Osteocyte (in vitro differentiated cells): ENCODE measurements at places on chromosomes 7 and 10. TPM values are rescaled to one million over a fixed set of nuclear protein-coding genes. Genes with fewer than 3 reads are reported as not detected.

SRRM3 gene
- total RNA-seq = 0.46 and 0.71 TPM in 2 replicates

LRRC17 gene
- total RNA-seq = 12.4 and 12.5 TPM in 2 replicates

GPR15LG gene
- total RNA-seq = not detected in 2 replicates

ELAPOR2 gene
- 23.6 and 25.7 TPM in 2 replicates for total RNA-seq

LRRC72 gene
- not detected in 2 replicates for total RNA-seq

PTF1A gene
- total RNA-seq = not detected in 2 replicates

DNA sequence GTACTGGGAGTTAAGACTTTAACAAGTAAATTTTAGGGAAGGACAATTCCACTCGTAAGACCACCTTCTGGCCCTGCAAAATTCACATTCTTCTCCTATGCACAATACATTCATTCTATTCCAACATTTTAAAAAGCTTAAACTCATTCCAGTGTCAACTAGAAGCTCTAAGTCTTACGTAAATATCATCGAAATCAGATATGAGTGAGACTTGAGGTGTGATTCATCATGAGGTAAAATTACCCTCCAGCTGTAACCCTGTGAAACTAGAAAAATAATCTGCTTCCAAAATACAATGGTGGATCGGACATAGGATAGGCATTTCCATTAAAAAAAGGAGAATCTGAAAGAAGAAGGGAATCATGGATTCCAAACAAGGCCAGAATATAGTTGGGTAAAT lies 370.3 kb downstream of the CDC14C start:
- no peak overlapping the region for H3K4me3 ChIP-seq
- no peaks in the 10 kb centered on the region for H3K36me3 ChIP-seq

- no peak overlapping the region for H3K4me3 ChIP-seq
- no peaks in the 10 kb centered on the region for H3K27me3 ChIP-seq
- peaks cover 56% of the 10 kb centered on the region for H3K36me3 ChIP-seq
- no peak overlapping the region for H3K27ac ChIP-seq
- no peak for DNase-seq
- no peaks in the 10 kb centered on the region for H3K4me1 ChIP-seq
Measured at GRCh38 chr10:35532141-35532540, 73.0 kb upstream of the GJD4 start.

- H3K4me1 ChIP-seq = peaks cover 30% of the 10 kb centered on the region
- H3K27ac ChIP-seq = no peak overlapping the region
- no peaks in the 10 kb centered on the region for H3K27me3 ChIP-seq
- no peak for DNase-seq
Measured at GRCh38 chr10:110273474-110273873, 31.2 kb downstream of the SMNDC1 start.

GRCh38 chr7:128192497-128193142 lies 48.5 kb upstream of the LEP start:
- H3K27me3 ChIP-seq = peaks cover 45% of the 10 kb centered on the region
- no peaks in the 10 kb centered on the region for H3K4me1 ChIP-seq
- no peak overlapping the region for H3K27ac ChIP-seq
- no peaks in the 10 kb centered on the region for H3K36me3 ChIP-seq
- DNase-seq = no peak
- no peak overlapping the region for H3K4me3 ChIP-seq

- no peak overlapping the region for H3K27ac ChIP-seq
- H3K4me3 ChIP-seq = no peak overlapping the region
- H3K27me3 ChIP-seq = no peaks in the 10 kb centered on the region
- no peak for DNase-seq
- H3K36me3 ChIP-seq = no peaks in the 10 kb centered on the region
Measured at GRCh38 chr10:11110539-11110938, 92.9 kb downstream of the CELF2 start.

- peaks cover 5% of the 10 kb centered on the region for H3K4me1 ChIP-seq
- no peaks in the 10 kb centered on the region for H3K36me3 ChIP-seq
- no peak within 1 kb of the TSS for H3K27ac ChIP-seq
- peak within 1 kb of the TSS; percentile 31 for H3K4me3 ChIP-seq
Measured at GRCh38 chr7:50304129-50304910, at the start of gene IKZF1. Gene IKZF1 (plus strand): TSS chr7:50304716. CDS start chr7:50319062, 14,346 bp downstream.

DNA sequence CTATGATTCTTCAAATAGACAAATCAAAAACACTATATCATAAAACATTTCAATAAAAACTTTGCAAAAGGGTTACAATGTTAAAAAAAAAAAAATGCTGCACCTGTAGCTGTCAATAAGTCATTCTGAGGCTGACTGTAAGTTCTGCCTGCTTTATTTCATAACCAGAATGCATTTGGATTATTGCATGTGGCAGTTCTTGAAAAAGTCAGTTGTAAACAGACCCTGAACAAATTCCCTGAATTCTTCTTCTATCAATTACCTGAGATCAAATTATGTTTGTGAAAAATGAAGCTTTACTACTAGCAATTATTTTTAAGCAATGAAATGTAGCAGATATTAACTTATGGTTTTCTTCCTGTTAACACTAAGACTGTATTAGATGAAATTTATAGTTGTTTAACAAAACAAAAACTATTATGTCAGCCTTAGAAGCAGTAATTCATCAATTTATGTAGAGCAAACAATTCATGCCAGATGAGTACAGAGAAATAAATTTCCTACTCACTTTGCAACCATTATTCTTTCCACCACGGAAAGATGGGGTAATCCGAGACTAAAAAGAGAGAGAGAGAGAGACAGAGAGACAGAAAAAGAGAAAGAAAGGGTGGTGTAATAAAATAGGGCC lies 107.8 kb downstream of the SFMBT2 start:
- no peaks in the 10 kb centered on the region for H3K4me1 ChIP-seq
- H3K27me3 ChIP-seq = no peaks in the 10 kb centered on the region
- DNase-seq = no peak
- H3K27ac ChIP-seq = no peak overlapping the region
- H3K36me3 ChIP-seq = no peaks in the 10 kb centered on the region
- no peak overlapping the region for H3K4me3 ChIP-seq

- no peak overlapping the region for H3K27ac ChIP-seq
- H3K4me3 ChIP-seq = no peak overlapping the region
- peaks cover 2% of the 10 kb centered on the region for H3K36me3 ChIP-seq
- no peak for DNase-seq
Measured at GRCh38 chr10:31876652-31877352, 51.8 kb downstream of the ARHGAP12 start.

GRCh38 chr7:55420530-55420929 lies 55.4 kb downstream of the LANCL2 start:
- H3K4me1 ChIP-seq = peaks cover 6% of the 10 kb centered on the region
- H3K36me3 ChIP-seq = peaks cover 6% of the 10 kb centered on the region
- H3K27me3 ChIP-seq = no peaks in the 10 kb centered on the region
- H3K4me3 ChIP-seq = no peak overlapping the region
- no peak for DNase-seq

- H3K27me3 ChIP-seq = no peaks in the 10 kb centered on the region
- no peak overlapping the region for H3K4me3 ChIP-seq
- H3K4me1 ChIP-seq = no peaks in the 10 kb centered on the region
- H3K27ac ChIP-seq = no peak overlapping the region
- H3K36me3 ChIP-seq = no peaks in the 10 kb centered on the region
Measured at GRCh38 chr10:129784891-129785290, 179.2 kb downstream of the EBF3 start.

DNA sequence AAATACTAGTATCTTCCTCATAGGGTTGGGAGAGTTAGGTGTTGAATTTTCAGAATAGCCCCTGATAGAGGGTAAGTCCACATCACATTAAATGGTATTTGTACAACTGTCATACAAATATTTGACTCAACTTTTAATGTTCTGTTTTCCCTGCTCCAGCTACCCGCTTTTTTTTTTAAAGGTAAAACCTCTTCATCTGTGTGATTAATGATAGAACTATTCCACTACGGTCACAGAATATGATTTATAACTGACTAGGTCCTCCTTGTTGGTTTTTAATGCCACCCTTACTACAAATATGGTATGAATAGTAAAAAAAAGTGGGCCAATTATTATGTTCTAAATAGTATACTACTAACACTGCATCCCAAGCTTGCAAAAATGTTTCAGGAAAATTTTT lies 15.6 kb upstream of the NRP1 start:
- peaks cover 3% of the 10 kb centered on the region for H3K36me3 ChIP-seq
- H3K4me3 ChIP-seq = no peak overlapping the region
- peaks cover 22% of the 10 kb centered on the region for H3K4me1 ChIP-seq
- no peaks in the 10 kb centered on the region for H3K27me3 ChIP-seq
- no peak for DNase-seq

- H3K36me3 ChIP-seq = no peaks in the 10 kb centered on the region
- no peak overlapping the region for H3K4me3 ChIP-seq
- H3K27me3 ChIP-seq = peaks cover 9% of the 10 kb centered on the region
- no peak overlapping the region for H3K27ac ChIP-seq
- no peak for DNase-seq
Measured at GRCh38 chr10:75051308-75051707, 60.1 kb upstream of the SAMD8 start.
